Activated naive CD4-positive, alpha-beta T cell (primary cell): ENCODE measurements at places on chromosomes 12 and 14.

GRCh38 chr12:51777457-51777856 is 71.1 kb downstream of the FIGNL2 start:
- DNase-seq: no peak

GRCh38 chr14:100841761-100842403 is 16.0 kb downstream of the MEG3 start:
- no peak for DNase-seq

- DNase-seq: no peak
Observed at GRCh38 chr12:68878283-68878682, 54.7 kb downstream of the CPM start.

GRCh38 chr12:97404543-97404942 is 58.1 kb upstream of the RMST start:
- DNase-seq: no peak

DNA sequence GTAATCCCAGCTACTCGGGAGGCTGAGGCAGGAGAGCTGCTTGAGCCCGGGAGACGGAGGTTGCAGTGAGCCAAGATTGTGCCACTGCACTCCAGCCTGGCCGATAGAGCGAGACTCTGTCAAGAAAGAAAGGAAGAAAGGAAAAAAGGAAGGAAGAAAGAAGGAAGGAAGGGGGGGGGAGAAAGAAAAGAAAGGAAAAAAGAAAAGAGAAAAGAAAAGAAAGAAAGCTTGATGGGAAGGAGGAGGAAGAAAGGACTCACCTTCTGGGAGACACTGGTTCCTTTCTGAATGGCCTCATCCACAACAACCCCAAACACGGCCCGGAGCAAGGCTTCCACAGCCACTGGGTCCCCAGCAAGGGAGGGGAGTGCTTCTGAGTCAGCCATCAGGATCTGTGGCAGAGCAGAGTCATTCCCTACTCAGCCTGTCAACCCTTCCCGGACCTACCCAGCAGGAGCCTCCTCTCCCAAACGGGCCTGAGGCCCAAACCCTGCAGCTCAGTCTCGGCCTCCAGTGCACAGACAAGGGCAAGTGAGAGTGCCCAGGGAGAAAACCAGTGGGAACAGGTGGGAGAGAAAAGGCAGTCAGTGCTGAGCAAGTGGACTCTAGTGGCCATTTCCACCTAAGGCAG is 7.3 kb upstream of the ZNF740 start:
- DNase-seq: no peak

- DNase-seq: no peak
Observed at GRCh38 chr14:75311356-75311755, 32.7 kb downstream of the FOS start.

GRCh38 chr12:18723752-18724151 is 14.1 kb downstream of the PLCZ1 start:
- DNase-seq: no peak
